Foreskin melanocyte (primary cell): ENCODE measurements at places on chromosomes 3 and 15.

GRCh38 chr3:159668461-159668860 lies 320.2 kb upstream of the IL12A start:
- no peak for DNase-seq

GRCh38 chr3:18334837-18335601 lies 90.1 kb downstream of the SATB1 start:
- DNase-seq = peak; percentile 28

DNA sequence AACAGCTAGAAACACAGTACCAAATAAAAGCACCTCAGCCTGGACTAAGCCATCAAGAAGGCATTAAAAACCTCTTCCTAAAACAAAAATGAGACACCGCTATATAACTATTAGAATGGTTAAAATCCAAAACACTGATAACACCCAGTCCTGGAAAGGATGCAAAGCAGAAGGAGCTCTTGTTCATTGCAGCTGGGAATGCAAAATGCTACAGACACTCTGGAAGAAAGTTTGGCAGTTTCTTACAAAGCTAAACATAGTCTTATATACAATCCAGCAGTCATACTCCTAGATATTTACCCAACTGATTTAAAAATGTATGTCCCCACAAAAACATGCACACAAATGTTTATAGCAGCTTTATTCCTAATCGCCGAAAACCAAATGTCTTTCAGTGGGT lies 35.7 kb downstream of the CHSY1 start:
- no peak for DNase-seq

GRCh38 chr3:66386011-66386924 lies 114.6 kb downstream of the LRIG1 start:
- DNase-seq = no peak

GRCh38 chr3:46979958-46980497 lies 562 bp downstream of the NBEAL2 start:
- no peak for DNase-seq
